ENCODE measurements at places on chromosomes 6 and 20.

DNA sequence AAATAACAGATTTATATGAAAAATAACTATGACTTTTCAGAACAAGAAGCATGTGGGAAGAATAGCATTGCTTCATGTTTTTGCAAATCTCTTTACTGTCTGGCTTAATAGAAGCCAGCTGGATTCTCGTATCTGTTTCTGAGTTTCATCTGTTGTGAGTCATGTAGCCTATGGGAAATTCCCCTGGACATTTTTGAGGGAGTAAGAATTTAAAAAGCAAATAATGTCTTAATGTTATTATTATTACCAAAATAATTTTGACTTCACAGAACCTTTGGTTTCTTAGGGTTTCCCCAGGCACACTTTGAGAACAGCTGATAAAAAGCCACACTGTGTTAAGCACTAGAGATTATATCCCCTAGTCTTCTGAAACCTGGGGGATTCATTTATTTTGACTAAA, 75.8 kb downstream of the SYCP2L start:
- DNase-seq: peak; percentile 19

- no peak for DNase-seq
These were observed 521 bp upstream of the LKAAEAR1 start for GRCh38 chr20:64084685-64085152.

DNA sequence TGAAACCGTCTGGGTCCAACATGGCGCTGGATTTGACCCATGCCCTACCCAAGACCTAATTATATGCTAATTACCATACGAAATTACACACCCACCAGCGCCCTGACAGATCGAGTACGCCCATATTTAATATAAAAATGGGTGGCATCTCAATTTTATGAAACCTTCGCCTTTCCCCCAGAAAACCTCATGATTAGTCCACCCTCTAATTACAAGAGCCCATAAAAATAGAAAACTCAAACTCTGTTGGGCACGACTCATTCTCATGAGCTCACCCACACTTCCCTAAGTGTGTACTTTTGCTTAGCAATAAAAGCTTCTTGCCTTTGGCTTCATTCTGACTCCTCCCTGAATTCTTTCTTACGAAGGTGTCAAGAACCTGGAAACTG, 136.4 kb downstream of the OR2B2 start:
- no peak for DNase-seq

- DNase-seq: no peak
These were observed 20.7 kb upstream of the BPI start for GRCh38 chr20:38283236-38283635.

DNA sequence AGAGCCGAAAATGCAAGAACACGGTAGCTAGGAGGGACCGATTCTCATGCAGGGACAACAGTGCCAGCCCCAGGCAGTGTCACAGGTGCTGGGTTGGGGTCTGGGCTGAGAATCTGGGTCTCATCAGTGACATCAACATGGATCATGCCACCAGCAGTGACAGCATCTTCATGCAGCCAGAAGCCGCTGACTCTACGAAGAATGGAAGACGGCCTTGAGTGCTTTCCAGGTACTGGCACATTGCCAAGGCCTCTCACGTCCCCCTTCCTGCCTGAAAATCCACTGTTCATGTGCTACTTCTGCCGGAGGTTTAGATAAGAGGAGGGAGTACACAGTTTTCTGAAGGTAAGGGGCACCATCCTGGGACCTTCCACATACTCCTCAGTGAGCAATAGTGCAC, 141.1 kb upstream of the FOXQ1 start:
- DNase-seq: no peak

DNA sequence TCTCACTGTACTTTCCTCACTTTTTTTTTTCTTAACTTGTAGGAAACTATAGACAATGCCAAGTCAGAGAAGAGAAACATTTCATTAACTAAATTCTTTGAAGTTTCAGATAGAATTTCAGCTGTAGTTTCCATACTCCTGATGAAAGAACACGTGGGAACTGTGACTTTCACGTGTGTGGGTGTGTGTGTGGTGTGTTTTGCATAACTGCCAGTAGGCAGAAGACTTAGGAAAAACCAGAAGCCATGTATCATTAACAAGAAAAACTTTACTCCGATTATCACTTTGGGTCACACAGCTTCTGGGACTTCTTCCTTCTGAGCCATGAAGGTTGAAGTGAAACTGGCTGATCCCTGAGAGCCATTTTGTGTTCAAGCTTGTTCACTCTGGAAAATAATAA, 483.3 kb downstream of the TFAP2B start:
- DNase-seq: no peak

GRCh38 chr20:64035066-64035932, 683 bp upstream of the C20orf204 start:
- peak; percentile 83 for DNase-seq

DNA sequence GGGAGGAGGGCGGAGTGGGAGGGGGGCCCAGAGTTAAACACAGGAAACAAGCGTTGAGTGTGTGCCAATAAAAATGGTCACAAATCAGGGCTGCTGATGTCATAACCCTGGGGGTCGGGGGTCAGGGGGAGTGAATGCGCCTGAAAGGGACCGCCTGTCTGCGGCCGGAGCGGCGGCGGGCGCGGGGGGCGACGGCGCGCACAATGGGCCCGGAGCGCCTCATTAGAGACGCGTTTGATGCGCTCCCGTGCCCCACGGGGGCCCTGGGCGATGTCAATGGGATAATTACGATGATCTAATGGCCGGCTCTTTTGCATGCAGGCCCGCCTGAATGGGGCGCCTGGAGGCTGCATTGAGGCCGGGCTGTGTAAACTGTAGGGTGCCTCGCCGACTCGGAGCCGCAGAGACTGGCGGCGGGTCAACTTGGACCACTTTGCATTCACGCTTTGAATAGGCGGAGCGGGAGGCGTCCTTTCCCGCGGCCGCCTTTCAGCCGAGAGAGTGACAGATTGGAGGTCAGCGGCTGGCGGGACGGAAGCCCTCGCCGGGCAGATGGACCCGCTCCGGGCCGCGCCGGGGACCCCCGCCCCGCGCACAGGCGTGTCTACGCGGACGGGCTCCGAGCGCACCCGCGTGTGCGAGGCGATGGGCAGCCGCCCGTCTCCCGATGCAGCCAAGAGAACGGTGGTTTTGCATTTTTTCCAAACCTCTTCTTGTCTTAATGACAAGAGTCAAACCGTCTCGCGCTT, 296.1 kb downstream of the TFAP2C start:
- peak; percentile 17 for DNase-seq

- no peak for DNase-seq
These were observed 29.0 kb downstream of the RTN4IP1 start for GRCh38 chr6:106600329-106600728.

DNA sequence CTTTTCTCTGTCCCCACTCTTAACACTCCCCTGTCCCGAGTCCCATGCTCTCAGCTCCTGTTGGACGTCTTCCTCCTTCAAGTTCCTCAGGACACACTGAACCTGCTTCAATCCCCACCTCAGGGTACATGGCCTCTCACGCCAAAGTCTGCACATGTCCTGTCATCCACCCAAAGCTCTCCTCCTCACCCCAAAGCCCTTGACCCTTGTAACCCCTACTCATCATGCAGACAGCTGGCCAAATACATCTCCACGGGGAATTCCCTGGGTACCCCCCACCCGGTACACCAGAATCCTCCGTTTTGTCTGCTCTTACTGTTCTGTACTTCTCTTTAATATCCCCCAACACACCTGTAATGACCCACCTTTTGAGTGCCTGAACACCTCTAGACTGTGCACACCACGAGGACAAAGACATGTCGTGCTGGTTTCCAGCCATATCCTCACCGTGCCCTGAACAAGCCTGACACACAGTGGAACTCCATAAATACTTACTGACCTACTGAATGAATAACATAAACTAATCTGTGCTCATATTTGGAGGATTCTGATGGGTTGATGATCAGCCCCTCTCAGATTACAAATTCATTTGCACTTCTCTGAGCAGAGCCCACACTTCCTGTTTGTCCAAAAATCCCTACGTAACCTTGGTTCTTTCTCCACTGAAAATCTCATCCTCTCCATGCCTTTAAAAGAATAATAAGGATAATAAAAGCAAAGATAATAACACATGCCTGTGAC, 66.8 kb upstream of the EYA2 start:
- DNase-seq: no peak

DNA sequence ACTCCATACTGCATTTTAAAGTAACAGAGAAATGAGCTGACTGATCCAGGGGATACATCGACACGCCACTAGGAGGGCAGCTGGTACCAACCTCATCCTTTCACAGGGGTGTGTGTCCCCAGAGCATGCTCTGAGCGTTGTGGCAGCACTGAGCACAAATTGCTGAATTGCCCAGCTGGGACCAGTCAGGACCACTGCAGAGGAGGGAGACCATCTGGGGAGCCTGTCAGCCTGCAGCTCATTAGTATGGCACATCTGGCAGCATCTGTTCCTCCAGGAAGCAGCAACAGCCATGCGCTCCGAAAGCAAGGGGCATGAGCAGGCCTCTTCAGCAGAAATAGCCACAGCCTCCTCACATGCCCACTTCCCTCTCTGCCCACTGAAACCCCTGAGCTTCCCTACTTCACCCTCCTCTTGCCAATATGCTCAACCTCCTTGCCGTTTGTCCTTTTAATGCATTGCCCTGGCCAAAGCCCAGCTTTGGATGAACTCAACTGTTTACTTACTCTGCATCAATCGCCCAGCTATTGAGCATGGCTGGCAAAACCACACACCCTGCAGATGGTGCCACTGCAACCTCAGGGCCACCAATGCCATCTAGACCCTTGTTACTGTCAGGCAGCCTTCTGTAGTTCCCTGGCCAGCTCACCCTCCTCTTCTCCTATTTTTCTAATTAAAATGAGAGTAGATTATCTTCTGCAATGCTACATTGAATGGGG, 77.6 kb upstream of the NEDD9 start:
- DNase-seq: no peak

- no peak for DNase-seq
These were observed 65.7 kb downstream of the EPM2A start for GRCh38 chr6:145669627-145670034.

DNA sequence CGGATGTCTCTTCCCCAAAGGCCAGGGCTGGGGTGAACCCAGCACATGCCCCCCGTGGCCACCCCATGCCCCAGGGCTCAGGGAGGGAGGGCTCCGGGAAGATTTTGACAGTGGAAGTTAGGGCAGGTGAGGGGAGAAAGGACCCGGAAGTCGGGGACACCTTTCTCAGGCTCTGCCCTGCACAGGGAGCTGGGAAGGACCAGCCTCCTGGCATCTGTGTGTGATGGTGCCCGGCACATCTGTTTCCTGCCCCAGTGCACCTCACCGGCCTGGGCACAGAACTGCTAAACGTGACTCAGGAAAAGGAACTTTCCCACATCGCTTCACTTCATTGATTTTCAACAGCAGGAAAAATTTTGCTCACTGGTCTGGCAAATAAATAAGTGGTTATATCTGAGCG, 141.1 kb upstream of the AFDN start:
- no peak for DNase-seq

GRCh38 chr6:96760153-96760687, 77.1 kb downstream of the GPR63 start:
- no peak for DNase-seq

DNA sequence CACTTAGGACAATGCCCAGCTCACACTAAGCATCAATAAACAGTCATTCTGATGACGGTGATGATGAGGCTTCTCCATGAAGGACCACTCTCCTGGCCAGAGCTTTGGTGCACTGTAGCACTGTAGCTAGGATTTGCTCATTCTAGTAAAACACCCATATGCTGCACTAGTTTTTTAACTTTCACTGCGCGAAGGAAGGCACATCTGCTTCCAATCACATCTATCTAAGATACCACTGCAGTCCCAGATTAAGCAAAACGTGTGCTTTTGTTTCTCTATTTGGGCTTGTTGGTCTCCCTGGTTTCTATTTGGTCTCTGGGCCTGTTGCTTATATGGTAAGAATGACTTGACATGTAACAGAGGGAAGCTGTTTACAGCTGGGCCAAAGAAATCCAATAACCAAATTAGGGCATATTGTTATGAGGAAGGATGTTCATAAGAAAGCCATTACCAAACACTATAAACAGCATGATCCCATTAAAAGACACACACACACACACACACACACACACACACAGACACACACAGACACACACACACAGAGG, 62.4 kb downstream of the FAM229B start:
- no peak for DNase-seq

DNA sequence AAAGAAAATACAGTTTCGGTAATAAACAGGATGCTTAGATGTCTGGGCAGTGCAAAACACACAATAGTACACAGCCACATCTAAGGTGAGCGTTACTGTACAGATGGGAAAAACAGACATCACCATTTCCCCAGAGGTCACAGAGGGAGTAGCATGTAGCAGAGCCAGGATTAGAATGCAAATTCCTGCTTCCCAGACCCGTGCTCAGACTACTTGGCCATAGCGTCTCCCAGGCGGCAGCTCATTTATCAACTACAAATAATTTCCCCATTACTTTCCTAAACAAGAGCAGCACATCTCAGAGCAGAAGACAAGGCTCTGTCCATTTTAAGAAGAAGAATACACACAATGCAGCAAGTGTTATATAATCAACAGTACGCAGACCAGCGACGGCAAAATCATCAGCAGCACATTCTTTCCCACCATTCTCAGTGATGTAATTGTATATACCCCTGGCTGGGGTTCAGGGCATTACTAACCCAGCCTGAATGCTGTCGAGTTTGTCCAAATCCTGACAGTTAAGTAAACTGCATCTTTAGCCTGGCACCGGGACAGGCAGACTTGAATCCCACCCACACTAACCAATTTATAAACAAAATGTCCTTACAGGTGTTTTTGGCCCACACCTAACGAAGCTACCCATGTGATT, 61.9 kb downstream of the CNKSR3 start:
- DNase-seq: no peak

DNA sequence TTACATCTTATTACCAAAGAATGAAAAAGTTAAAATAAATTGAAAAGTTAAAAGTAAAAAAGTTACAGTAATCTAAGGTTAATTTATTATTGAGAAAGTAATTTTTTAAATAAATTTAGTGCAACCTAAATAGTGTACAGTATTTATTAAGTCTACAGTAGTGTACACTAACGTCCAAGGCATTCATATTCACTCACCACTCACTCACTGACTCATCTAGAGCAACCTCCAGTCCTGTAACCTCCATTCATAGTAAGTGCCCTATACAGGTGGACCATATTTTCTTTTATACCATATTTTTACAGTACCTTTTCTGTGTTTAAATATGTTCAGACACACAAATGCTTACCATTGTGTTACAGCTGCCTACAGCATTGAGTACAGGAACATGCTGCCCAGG, 624.7 kb upstream of the NOX3 start:
- no peak for DNase-seq

- DNase-seq: no peak
These were observed 210.9 kb upstream of the HDDC2 start for GRCh38 chr6:125512621-125513020.

GRCh38 chr20:10448270-10449156, 13.4 kb downstream of the SLX4IP start:
- DNase-seq: no peak

DNA sequence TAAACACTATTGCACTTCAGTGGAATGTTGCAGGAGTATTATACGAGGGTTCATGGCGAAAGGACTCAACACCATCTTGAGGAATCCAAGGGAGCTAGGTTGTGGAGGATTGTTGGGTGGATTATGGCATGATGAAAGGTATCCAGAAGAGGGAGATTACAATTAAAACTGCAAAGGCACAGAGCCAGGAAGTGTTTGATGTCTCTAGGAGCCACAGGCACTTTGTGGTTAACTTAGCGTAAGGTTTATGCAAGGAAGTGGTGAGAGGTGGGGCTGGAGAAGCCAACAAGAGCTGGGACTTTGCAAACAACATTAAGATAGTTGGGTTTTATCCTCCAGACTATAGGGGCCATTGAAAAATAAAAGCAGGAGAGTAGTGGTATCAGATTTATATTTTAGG, 86.6 kb upstream of the TPD52L1 start:
- DNase-seq: no peak
